GM12878 (cell line): ENCODE measurements at places on chromosomes 5 and 9.
A peak's percentile ranks its signal among the peaks of the same experiment; 100 is the strongest.

DNA sequence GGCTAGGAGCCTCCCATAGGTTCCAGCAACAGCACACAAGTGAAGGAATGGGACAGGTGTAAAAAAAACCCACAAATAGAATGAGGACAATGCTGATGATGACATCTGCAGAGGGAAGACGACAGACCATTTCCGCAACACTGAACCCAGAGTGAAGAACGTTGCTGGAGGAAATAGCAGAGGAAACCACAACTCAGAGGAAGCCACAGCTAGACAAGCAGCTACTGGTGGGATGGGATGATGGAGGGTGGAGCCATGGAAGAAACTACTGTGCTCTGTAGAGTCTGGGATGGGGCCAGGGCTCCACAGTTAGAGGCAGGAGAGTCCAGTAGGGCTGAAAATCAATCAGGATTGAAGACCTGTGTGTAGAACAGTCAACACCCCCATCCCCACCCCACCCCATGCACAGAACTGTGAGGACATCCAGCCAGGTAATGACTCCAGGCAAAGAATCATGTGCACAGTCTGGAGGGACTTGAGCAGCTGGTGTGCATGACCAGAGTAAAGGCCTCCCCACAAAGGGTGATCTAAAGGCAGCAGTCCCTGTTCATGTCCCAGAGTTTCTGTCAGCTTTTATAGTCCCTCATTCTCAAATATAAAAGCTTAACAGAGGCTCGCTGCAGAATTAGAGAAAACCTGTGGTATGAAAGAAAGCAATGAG is 65.2 kb upstream of the SPIN1 start:
- DNase-seq, result no peak

DNA sequence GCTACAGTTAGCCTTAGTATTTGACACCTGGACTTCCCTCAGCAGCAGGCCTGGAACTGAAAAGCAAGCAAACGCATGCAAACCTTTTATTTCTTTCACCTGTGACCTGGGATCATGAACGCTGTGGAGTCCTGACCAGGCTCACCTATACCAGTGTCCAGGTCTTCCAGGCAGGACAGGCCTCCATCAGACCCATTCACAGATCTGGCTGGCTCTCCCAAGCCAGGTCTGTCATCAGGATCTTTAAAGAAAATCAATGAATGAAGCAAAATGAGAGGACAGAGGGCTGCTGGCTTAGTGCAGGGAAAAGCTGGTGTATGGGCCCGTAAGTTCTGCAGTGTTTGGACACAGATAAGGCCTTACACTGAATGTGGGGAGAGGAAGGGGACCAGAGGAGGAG is 96.3 kb upstream of the CPEB4 start:
- no peak for DNase-seq

DNA sequence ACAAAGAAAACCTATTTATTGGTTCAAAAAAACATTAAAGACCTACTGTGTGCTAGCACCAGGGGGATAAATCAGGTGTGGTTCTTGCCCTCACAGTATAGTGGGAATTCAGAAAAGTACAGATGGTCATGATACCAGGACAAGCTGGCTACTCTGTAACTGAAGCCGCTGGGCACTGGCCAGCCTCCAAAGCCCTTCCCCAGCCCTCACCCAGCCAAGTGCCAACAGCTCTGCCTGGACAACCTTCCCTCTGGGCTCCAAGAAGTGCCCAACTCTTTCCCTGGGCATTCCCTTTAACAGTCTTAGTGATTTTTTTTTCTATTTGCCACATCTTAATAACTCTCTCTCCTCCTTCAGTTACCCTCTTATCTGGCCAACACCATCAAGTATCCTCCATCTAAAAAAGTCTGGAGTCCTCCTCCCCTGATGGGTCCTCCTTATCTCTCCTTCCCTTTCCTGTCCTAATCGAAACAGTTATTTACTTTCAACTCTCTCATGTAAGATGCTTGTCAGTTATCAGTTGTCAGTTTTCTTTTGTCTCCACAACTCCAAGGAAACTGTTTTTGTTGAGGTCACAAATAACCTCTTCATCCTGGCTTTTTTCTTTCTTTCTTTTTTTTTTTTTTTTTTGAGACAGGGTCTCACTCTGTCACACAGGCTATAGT is 13.3 kb upstream of the SEPTIN8 start:
- no peak for DNase-seq

- DNase-seq, result no peak
Measured at GRCh38 chr5:1963941-1964451, 81.3 kb upstream of the IRX4 start.

DNA sequence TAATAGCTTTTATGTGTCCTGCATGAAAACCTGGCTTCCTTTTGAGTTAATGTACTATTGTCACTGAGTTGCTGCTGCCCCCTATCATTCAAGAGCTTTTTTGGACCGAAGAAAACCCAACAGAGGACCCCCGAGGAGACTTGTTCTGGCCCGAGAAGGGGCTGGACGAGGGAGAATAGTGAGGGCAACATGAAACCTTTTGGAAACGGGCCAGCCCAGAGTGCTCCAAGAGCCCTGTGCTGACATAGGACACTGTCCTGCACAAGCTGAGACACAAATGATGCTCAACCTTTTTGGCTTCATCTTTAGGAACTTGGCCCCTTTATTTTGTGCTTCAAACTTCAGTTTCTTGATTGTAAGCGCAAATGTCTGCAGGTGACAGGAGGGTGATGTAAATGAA is 4.0 kb upstream of the GADD45G start:
- no peak for DNase-seq

DNA sequence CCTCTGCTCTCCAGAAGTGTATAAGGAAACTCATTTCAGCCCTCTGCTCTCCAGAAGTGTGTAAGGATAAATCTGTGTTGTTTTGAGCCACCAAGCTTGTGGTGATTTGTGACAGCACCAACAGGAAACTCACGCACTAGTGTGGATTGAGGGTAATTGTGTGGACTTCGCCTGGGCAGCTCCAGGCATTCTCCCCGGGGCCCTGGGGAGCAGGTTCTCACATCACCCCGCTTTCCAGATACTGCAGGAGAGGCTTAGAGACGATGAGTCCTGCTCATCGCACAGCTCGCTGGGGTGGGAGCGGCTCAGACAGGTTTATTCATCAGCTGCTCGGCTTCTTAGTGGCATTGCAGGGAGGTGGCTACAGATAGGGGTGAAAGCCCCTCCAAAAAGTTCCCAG is 38.4 kb upstream of the RNF130 start:
- no peak for DNase-seq

- DNase-seq, result no peak
Measured at GRCh38 chr5:171310819-171311321, 1.8 kb downstream of the TLX3 start.

GRCh38 chr9:1505489-1505888 is 455.3 kb downstream of the DMRT2 start:
- no peak for DNase-seq

GRCh38 chr5:87850843-87851242 is 417.8 kb downstream of the TMEM161B start:
- peak; percentile 8 for DNase-seq

DNA sequence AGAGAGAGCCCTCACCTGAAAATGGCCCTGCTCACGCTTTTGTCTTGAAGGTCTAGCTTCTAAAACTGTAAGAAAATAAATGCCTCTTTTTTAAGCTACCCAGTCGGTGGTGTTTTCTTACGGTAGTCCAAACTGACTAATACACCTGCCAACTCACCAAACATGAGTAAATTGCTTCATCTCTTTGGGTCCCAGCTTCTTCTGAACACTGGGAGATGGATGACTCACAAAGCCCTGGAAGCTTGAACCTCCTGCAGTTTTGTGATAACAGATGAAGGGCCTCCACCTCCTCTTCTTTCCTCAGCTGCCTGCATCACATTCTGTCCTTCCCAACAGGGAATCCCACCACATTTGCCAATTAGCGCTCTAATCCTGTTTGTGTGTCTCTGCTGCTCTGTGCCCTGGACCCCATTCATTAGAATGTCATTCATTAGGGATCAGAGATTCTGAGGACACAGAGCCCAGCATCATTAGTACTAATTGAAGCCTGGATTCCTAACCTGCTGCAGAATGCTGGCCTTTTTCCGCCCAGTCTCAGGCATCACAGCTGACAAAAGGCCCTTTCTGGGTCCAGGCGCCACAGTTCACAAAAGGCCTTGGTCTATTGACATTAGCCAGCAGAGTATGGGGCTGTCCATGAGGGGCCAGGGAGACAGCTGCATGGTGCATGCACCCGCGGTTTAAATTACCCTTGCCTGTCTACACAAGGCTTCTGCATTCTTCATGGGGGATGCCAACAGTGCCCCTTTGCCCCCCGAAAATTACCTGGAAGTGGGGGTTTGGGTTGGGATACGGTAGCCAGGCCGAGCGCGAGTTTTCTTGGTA is 349.3 kb downstream of the SEMA5A start:
- no peak for DNase-seq

- no peak for DNase-seq
Measured at GRCh38 chr5:159420940-159421339, 90.7 kb upstream of the IL12B start.

DNA sequence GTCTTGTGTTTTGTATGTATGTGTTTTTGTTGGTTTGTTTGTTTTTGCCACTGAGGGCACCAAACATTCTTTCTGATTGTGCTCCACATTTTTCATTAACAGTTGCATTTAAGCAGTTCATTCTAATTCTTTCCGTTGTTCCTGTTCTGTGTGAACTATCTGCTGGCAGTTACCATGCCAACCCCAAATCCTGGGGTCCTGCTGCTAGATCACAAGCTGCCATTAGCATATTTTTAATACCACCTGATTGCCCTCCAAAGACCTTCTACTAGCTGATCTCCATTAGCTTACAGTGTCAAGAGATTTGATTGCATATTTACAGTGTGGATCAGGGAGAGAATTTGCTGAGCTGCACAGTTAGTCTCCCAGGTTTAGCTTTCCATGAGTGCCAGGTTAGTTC is 40.6 kb upstream of the STARD4 start:
- no peak for DNase-seq

- DNase-seq, result no peak
Measured at GRCh38 chr9:136567651-136568287, 21.9 kb upstream of the NOTCH1 start.

DNA sequence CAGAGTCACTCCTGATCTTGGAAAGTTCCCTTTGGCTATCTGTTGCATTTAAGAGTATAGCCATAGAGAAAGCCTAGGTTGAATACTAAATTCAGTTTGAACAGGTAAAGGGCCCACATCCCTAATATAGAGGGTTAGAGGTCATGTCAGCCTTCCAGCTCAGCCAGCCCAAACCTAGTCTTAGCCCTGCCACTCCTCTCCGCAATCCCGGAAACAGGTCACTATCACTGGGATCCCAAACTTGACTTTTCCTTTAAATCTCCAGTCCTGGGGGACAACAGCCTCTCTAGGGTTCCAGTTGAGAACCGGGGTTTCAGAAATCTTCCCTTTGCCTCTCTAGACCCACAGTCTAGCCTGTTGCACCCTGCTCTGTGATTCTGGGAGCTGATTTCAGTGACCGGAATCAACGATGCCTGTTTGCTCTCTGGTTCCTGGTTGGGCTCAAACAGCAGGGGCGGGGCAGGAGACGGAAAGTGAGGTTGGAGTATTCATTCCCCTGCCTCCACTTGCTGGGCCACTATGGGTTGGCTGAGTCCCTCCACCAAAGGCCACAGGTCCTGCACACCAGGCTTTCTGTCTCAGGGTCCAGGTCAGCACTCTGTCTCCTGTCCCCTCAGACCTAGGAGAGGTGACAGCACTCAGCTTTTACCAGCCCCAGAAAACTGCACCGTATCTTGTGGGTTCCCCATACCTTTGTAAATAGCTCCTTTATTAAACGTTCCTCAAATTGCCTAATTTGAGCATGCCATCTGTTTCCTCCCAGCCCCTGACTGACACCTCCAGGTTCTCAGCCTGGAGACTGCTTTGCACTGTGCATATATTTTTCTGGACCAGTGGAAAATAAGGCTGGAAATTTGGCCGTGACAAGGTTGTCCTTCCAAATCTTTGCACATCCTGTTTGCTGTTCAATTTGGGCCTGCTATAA is 23.8 kb upstream of the CPEB4 start:
- DNase-seq, result no peak

DNA sequence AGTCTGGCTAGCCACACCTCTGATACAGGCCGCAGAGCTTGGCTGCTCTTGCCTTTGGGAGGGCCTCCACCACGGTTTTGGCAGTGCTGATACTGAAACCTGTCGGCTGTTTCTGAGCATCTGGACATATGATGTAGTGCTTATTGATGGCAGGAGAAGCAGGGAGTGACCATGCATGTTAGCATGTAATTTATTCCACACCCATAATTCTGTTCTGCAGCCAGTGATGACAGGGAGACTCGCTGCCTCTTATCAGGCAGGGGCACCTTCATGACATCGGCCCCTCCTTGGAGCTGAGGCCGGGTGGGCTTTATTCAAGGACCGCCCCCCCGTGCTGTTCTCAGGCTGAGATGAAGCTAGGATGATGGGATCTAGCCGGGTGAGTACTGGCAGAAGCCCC is 49.0 kb downstream of the OLFM1 start:
- no peak for DNase-seq

DNA sequence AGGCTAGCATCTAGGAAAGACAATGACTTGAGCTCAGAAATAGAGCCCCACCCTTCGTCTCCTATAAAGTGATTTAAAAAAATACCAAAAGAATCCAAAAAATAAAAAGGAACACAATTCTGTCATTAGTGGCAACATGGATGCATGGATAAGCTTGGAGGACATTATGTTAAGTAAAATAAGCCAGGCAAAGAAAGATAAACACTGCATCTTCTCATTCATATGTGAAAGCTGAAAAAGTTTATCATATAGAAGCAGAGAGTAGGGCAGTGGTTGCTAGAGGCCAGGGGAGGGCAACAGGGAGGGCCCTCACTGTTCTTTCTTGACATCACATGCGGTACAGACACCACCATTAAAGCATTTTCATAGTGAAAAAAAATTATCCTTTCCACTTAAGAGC is 220.9 kb upstream of the TRPC7 start:
- DNase-seq, result no peak

GRCh38 chr5:76638479-76638878 is 15.3 kb upstream of the F2RL2 start:
- peak; percentile 11 for DNase-seq

GRCh38 chr9:110025551-110026170 is 182.3 kb downstream of the C9orf152 start:
- DNase-seq, result no peak

- DNase-seq, result no peak
Measured at GRCh38 chr9:130934702-130935647, 4.1 kb downstream of the FIBCD1 start.

- no peak for DNase-seq
Measured at GRCh38 chr5:17118631-17119030, 98.8 kb upstream of the BASP1 start.

DNA sequence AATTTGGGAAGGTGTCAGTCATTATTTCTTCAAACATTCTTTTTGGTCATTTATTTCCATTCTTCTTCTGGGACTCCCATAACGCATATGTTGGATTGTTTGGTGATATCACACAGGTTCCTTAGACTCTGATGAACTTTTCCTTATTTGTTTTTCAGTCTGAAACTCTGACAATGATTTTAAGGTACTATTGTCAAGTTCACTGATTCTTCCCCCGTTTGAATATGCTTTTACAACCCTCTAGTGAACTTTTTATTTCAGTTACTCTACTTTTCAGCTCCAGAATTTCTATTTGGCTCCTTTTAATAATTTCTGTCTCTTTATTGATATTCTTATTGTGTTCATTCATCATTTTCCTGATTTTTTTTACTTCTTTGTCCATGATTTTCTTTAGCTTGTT is 92.5 kb upstream of the RORB start:
- DNase-seq, result no peak
